Amygdala (tissue), 56 donors: ENCODE measurements at places on chromosomes 4 and X.

GRCh38 chr4:115453416-115453815 is 340.0 kb upstream of the NDST4 start:
- no peak for DNase-seq

DNA sequence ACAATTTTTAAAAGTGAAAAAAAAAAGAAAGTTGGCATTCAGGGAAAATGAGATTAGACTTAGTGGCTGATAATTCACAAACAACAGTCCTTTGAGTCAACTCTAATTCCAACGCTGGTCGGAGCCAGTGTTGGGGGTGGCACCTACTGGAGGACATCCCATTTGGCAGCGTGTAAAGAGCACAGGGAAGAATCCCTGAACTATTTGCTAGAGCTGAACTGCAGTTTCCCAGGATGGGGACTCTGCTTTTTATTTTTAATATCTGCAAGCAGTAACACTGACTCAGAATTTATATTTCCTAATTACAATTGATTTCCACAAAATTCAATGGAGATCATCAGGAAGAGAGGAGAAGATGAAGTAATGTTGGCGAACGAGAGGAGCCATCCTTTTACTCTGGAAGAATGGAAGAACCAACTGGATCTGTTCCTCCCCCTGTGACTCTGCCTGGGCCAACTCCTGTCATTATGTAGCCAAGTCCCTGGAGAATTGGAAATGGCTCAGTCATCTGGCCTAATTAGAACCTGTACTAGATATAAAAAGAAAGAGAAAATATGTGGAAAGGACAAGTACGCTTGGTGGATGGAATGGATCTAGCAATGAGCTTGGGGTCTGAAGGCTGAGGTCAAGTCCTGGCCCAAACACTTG is 76.7 kb downstream of the IRF2 start:
- peak; percentile 44 for DNase-seq

GRCh38 chr4:155679343-155679742 is 12.7 kb downstream of the GUCY1A1 start:
- DNase-seq, result no peak

GRCh38 chr4:1183985-1184773 is 11.8 kb upstream of the SPON2 start:
- DNase-seq, result no peak

- no peak for DNase-seq
Observed at GRCh38 chr4:186260504-186261448, 5.2 kb upstream of the F11 start.

- DNase-seq, result no peak
Observed at GRCh38 chr4:91840359-91840758, 463.4 kb upstream of the GRID2 start.

- no peak for DNase-seq
Observed at GRCh38 chrX:2487366-2487765, 13.4 kb downstream of the DHRSX start.

- DNase-seq, result no peak
Observed at GRCh38 chrX:96692890-96693289, 8.2 kb downstream of the DIAPH2 start.

DNA sequence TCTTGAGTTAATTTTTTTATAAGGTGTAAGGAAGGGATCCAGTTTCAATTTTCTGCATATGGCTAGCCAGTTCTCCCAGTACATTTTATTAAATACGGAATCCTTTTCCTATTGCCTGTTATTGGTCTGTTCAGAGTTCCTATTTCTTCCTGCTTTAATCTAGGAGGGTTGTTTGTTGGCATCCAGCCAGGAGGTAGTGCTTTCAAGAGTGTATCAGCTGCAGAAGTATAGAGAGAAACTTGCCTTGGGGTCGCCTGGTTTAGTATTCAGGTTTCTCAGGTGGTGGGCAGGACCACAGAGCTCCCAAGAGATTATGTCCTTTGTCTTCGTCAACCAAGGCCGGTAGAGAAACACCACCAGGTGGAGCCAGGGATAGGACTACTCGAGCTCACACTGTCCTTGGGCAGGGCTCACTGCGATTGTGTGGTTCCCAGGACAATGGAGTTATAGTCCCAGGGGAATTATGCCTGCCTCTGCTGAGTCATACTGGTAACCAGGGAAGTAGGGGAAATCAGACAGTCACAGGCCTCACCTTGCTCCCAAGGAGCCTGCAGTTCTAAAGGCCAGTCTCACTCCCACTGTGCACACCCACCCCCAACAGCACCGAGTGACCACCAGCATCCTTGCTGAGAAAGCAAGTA is 168.1 kb downstream of the VSIG4 start:
- no peak for DNase-seq

GRCh38 chr4:17168571-17168970 is 270.1 kb upstream of the LDB2 start:
- no peak for DNase-seq

- no peak for DNase-seq
Observed at GRCh38 chr4:10949039-10949733, 264.6 kb upstream of the CLNK start.

DNA sequence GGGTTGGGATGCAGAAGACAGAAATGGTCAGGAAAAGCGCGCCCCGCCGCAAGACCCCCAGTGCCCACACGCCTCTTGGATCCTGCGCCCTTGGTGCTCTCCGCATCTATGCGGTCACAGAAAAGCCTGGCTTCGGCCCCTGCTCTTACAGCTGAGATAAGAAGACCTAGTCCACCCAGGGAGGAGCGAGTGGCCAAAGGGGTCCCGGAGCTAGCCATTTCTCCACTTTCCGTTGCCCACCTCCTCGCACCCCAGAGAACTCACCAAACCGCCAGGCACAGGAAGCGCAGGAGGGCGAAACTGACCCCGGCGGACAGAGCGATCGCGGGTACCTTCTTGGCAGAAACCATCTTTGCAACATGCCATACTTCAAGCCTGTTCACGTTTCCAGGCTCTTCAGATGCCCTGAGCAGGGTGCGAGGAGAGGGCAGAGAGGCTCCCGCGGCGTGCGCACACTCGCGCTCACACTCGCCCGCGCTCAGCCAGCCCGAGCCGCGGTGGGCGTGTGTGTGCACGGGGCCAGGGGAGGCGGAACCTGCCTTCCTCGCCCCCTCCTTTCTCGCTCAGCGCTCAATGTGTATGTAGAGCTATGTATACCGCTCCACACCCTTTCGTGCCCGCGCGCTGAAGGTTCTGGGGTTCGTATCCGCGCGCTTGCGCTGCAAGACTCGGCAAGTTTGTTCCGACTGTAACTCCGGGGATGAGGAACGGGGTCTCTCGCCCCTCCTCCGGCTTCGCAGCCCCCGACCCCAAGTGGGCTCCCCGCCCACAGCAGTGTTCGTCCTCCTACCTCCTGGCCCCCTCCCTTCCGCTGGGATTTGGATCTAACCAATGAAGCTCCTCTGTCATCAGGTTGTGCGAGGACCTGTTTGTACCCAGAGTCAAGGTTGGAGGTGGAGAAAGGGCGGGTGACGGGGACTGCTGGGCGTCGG is at the start of gene GABRA4:
Gene GABRA4 (minus strand): TSS at position 507 of the 932 bp plus-strand sequence. CDS start 157 bp downstream, at position 350.
- no peak for DNase-seq

- no peak for DNase-seq
Observed at GRCh38 chr4:15585331-15585730, 69.8 kb downstream of the FBXL5 start.

DNA sequence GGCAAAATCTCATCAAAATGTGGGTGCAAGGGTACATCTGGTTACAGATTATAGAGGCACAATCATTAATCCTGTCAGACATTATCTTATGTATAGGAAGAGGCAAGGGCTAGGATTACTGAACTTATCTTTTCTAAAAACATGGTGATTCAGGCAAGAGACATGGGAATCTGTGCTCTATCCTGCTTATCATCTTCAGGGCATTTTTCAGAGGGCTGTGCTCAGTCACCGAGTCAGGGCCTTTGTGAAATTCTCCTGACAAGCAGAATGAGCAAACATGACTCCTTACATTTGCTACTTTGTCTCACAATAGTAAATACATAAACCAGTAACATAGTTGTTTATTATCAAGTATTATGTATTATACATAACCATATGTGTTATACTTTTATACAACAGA is 84.2 kb upstream of the KCTD8 start:
- DNase-seq, result no peak

DNA sequence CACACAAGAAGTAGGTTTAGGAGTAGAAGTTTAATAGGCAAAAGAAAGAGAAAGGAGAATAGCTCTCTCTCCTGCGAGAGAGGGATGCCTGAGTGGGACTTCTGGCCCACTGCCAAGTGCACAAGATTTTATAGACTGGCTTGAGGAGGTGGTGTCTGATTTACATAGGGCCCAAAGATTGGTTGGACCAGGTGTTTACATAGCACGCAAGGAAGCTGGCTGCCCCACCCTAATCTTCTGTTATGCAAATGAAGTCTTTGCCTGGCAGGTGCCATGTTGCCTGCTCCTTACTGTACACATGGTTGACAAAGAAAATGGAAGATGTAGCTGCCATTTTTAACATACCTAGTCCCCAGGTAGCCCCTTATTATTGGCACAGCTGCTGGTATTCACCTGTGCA is 170.8 kb upstream of the GATB start:
- no peak for DNase-seq

GRCh38 chrX:57070185-57070984 is 51.0 kb downstream of the SPIN2B start:
- no peak for DNase-seq

- no peak for DNase-seq
Observed at GRCh38 chr4:21522296-21522695, 426.3 kb downstream of the KCNIP4 start.

GRCh38 chr4:25104591-25104990 is 55.7 kb downstream of the SEPSECS start:
- no peak for DNase-seq

- DNase-seq, result no peak
Observed at GRCh38 chr4:109755656-109756055, 25.8 kb upstream of the PLA2G12A start.

- DNase-seq, result no peak
Observed at GRCh38 chr4:56302760-56303159, 84.5 kb downstream of the AASDH start.

GRCh38 chr4:119679251-119679650 is 50.6 kb upstream of the PDE5A start:
- no peak for DNase-seq

- no peak for DNase-seq
Observed at GRCh38 chr4:153706519-153706918, 22.4 kb downstream of the TLR2 start.

GRCh38 chr4:37970702-37971101 is 10.5 kb downstream of the PTTG2 start:
- no peak for DNase-seq

GRCh38 chr4:142091085-142091513 is 454.7 kb downstream of the IL15 start:
- DNase-seq, result no peak

DNA sequence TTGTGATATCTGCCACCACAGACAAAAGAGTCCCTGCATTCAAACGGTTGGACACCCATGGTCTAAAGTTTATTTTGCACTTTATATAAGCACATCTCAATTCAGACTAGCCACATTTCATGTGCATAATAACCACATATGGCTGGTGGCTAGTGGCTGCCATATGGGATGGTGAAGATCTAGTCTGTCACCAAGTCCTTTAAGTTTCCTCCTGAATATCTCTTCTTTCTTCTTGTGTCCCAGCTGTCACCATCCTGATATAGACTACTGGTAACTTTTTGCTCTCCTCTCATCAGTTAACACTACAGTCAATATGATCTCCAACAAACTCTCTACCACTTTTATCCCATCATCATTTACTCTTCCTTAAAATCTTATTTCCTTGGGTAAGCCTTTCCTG is 9.3 kb downstream of the HSPA4L start:
- no peak for DNase-seq
